GM19239 (cell line): ENCODE measurements at places on chromosomes 1 and 21.

DNA sequence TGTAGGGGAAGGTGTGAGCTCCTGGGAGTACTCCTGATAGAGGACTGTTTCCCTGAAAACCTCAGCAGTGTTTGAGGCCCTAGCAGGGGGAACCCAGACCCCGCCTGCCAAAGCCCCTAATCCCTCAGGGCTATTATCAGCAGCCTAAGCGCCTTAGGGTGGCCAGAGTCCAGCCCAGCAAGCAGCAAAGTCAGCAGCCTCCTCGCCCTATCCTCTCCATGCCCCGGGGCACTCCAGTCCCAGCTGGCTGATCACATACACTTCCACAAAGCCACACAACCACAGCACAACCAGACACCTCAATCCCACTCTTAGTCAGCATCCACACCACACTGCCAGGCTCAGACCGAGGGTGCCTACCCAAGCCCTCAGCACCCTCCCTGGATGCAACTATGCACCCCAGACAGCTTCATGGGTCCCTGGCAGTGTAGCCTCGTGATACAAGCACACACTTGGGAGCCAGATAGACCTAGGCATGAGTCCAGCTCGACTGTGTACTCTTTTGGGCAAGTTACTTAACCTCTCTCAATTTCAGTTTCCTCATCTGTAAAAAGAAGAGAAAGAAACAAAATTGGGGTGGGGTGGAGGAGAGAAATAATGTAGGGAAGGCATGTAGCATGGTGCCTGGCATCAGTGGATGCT lies 7.1 kb downstream of the IGSF9 start:
- no peak for DNase-seq

- no peak for DNase-seq
Measured at GRCh38 chr21:31673321-31673912, 13.9 kb downstream of the SOD1 start.

GRCh38 chr1:237580726-237581125 lies 310.0 kb downstream of the ZP4 start:
- DNase-seq, result no peak

DNA sequence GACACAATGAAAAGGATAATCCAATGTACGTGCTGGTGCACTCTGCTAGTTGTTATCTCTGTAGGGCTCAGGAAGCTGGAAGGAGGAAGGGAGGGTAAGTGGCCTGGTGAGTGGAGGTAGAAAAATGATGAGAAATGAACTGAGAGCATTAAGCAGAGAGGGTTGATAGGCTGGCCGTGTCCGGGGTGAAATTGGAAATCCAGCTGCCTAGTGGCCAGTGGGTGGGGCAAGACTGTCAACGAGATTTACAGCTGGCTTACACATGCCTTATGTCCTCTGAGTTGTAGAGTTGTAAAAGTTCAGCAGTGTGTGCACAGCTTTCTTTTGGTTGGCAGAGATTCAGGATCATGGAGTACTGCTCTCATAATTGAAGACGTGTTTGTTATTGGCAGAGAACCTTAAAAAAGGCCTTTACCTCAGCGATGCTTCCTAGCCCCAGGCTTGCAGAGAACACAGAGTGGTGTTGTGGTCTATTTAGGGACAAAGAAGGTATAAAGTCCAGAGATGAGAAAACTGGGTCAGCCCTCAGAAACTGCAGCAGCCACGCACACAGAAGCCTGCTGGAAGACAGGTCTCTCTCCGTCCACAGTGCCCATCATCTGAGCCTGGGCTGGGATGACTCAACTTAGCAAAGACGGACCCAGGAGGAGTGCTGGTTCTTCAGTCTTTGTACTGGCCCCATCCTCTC lies 132.4 kb downstream of the EDEM3 start:
- no peak for DNase-seq

- no peak for DNase-seq
Measured at GRCh38 chr1:179825206-179825605, 52.4 kb downstream of the TOR1AIP2 start.

GRCh38 chr1:48294656-48295055 lies 72.1 kb downstream of the SLC5A9 start:
- no peak for DNase-seq

GRCh38 chr1:220425852-220426251 lies 102.1 kb upstream of the MARK1 start:
- DNase-seq, result no peak

DNA sequence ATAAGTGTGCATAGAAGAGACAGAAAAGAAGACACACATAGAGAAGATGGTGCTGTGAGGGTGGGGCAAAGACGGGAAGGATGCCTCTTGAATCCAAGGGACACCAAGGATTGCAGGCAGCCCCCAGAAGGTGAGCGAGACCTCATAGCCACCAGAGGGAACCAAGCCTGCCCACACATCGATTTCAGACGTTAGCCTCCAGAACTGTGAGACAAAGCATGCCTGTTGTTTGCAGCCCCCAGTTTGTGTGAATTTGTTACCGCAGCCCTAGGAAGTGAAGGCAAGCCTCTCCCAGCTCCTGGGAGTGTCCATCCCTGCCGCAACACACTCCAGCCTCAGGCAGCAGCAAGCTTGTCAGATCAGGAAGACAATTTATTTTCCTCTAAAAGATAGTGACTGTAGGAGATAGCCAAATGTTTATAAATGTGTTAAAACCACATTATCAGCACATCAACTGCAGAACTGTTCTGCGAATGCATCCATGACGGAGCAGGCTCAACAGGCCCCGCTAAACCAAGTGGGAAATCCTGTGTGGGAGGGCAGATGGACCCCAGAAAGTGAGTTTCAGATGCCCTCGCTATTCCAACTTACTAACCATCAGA lies 543.3 kb downstream of the MATN1 start:
- DNase-seq, result no peak

GRCh38 chr1:203346060-203346768 lies 4.7 kb downstream of the FMOD start:
- no peak for DNase-seq

DNA sequence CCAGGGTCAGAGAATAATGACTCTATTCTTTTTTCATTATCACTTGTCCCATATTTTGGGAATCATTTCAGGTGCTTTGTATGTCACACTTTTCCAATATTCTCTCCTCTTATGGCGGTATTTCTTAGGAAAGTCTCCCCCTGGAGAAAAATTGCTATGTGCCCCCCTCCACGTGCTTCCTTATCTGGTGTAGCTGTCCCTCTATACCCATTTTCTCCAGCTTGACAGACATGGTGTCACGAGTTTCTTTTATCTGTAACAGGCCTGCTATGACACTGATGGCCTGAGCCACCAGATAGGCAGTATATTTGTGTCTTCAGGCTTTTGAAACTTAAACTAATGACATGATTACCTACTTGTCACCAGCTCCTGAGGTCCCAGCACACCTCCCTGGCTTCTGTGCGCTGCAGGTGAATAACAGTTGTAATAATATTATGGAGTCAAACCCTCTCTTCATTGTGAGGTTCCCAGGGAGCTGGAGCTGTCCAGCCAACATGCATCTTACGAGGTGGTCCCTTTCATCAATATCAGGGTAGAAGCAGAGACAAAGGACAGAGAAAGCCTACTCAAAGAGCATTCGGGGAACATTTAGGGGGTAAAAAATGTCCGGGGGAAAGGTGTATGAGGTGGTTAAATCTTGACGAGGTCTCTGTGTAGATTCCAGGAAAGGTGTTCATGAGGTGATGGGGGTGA lies 71.2 kb upstream of the DUSP10 start:
- DNase-seq, result no peak

GRCh38 chr1:1908506-1908791 lies 6.6 kb upstream of the CALML6 start:
- DNase-seq, result no peak

DNA sequence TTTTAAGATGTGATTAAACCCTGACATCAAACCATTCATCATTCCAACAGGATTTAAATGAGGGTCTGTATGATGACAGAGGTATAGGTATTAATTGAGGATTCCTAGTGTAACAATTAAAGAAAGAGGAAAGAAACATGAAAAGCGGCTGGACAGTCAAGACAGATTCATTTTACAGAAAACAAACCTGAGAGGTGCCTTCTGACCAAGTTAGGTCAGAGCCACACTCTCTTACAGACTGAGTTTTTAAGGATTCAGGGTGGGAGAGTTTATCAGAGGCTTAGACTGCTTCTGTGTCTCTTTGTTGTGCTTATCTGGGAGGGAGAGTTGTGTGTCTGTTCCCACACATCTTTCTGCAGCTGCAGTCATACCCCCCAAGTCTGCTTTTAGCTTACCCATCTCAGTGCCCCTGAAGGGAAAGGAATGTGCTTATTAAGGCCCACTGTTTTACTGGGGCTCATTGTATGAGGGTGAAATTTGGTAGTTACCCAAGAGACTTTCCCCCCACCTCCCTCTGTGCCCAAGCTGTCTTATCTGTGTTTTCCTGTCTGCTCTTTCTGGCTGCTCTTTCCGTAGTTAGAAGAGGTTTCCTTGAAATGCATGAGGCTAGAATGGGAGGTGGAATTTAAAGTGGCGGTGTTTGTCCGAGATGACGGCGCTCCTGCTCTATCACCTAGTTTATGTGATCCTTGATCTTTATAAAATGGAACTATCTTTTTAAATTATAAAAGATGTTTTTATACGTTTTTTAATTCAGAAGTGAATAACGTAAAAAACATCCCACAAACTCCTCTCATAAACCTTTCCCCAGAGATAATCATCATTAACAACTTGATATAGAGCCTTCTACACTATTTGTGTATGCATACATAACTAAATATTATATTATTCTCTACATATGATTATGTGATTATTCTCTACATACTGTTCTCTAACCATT lies 96.0 kb upstream of the TNFSF4 start:
- DNase-seq, result no peak

GRCh38 chr1:93475681-93476080 lies 27.8 kb downstream of the FNBP1L start:
- DNase-seq, result no peak

- no peak for DNase-seq
Measured at GRCh38 chr1:56491441-56491840, 87.9 kb downstream of the PLPP3 start.

DNA sequence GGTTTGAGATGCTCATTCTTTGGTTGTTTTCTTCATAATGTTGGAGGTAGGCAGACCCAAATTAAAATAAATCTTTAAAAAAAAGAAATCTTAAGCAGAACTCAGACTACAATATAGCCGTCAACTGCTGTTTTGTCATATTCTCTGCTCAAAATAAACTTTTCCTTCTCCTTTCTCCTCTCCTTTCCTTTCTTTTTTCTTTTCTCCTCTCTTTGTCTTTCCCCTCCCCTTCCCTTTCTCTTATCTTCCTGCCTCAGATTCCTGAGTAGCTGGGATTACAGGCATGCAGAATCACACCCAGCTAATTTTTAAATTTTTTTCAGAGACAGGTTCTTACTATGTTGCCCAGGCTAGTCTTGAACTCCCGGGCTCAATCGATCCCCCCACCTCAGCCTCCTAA lies 24.8 kb upstream of the MTF1 start:
- no peak for DNase-seq

DNA sequence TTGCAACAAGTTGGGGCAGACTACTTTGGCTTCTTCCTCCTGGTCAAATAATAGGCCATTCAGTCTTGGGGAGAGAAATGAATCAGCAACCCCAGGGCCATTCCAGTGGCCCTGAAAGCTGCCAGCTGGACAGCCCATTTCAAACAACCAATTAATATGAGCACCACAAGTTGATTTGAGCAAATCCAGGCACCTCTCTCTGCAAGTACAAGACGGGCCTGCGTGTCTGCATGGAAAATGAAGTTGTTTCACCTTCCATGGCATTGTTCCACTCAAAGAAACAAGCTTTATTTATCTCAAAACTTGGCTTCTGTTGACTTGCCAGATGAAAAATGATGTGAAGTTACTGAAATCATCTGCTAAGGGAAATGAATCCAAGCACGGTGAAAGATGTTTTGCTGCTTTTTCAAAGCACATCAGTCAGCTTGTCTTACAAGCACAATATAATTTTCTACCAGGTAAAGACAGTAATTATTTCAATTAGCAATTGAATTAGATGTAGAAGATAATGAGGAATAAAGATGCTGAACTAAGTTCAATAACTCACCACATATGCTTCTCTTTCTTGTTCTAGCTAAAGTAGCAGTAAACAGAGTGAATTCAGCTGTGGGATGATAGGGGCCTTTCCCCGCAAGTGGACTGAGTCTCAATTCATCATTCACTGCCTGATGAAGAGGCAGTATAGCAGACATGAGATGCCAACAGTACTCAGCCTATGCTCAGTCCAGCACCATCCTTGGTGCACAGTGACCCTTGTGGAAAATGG lies 95.2 kb upstream of the SSX2IP start:
- DNase-seq, result no peak

DNA sequence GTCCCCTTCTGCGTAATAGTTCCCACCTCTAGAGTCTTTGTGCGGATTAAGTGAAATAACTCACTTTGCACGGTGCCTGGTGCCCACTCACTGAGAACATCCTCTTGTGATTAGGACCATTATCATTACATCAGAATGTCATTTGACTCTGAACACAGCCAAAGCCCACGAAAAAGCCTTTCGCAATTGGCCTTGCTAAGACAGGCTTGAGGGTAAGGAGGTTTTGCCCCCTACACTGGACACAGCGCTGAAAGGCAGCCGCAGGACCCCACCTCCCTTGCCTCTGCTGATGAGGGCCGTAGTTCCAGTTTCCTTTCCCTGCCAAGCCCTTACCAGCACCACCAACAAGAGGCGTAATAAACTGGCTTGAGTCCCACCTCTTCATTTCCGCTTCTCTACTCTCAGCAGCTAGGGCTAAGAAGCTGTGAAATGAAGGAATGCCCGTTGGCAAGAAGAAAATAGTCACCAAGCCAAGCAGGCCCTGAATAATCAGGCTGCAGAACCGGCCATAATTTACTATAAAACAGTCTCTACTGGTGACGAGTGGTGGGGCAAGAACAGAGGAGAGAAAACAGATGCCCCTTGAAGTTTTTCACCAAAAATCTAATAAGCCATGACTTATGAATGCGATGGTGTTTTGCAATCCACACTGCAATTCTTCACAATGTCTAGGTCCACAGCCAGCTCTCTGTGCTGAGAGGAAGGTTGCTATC lies 53.1 kb downstream of the SH3GLB1 start:
- DNase-seq, result no peak

GRCh38 chr1:34478515-34479076 lies 276.3 kb upstream of the GJB5 start:
- no peak for DNase-seq

DNA sequence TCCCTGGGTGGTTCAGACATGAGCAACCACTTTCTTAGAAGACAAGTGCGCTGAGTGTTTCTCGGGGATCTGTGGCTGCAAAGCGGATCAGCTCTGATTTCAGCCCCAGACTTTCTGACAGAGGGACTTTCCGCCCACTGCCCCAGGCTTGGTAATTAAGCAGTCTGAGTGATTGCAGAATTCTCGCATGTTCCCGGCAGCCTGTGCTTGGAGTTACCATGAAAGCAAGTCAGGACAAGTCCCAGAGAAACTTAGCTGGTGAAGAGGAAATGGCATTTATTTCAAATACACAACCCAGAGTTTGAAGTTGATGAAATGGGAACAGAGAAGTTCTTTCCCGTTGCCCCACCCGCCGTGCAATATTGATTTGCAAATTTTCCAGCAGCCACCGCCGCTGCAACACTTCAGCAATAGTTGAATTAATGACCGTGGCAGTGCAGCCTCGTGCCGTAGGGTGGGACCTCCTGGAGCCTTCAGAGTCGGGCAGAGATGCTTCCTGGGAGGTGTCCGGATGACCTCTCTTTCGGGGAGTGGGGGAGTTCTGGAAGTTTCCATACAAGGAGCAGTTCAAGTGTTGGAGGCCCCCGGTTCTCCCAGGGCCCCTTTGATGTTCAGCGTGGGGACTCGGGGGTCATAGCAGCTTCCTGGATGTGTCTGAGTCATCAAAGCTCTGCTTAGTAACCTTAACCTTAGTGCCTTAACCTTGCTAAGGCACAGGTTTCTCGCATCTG lies 134.7 kb downstream of the KAZN start:
- DNase-seq, result no peak

GRCh38 chr1:216325336-216325735 lies 97.9 kb downstream of the USH2A start:
- no peak for DNase-seq

- no peak for DNase-seq
Measured at GRCh38 chr1:209777587-209777986, 6.8 kb downstream of the C1orf74 start.
